ENCODE measurements at places on chromosomes 7 and 10. TPM values are rescaled to one million over a fixed set of nuclear protein-coding genes. Genes with fewer than 3 reads are reported as not detected.

Gene SEMA3D
- not detected for total RNA-seq

Gene SLC25A13
- 11.3 TPM for total RNA-seq

Gene GPC2
- total RNA-seq, result 5.3 TPM

Gene NACAD
- 0.21 TPM for total RNA-seq

Gene CCDC172
- not detected for total RNA-seq

Gene KAT6B
- 20.9 TPM for total RNA-seq

Gene PRPS1L1
- not detected for total RNA-seq

Gene NEUROG3
- total RNA-seq, result 0.21 TPM

DNA sequence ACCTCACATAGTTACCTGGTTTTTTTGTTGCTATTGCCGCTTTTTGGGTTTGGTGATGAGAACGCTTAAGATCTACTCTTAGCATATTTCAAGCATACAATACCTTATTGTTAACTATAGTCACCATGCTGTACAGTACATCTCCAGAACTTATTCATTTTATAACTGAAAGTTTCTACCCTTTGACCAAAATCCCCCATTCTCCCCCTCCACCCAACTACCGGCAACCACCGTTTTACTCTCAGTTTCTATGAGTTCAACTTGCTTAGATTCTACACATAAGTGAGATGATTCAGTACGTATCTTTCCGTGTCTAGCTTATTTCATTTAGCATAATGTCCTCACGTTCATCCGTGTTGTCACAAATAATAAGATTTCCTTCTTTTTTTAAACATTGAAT is 86.7 kb upstream of the IL6 start:
- peaks cover 22% of the 10 kb centered on the region for H3K4me1 ChIP-seq
- peaks cover 31% of the 10 kb centered on the region for H3K27me3 ChIP-seq
- H3K36me3 ChIP-seq, result peaks cover 4% of the 10 kb centered on the region
- no peak overlapping the region for H3K27ac ChIP-seq
- H3K4me3 ChIP-seq, result no peak overlapping the region

DNA sequence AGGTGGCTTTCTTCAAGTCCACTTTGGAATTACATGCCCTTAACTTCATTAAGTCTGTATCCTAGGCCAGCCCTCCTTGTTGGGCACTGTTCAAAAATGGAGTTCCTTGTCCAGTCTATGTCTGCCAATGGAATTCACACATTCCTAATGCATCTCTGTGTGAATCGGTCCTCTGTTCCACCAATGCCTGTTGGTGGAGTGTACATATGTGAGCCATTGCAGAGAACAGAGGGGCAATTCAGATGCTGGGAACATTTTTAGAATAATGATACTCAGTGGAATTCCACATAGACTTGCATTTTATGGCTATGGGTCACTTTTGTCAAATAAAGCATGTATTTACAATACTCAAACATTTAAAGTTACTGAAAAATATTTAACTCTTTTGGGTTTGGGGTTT is 108.3 kb downstream of the COL28A1 start:
- peaks cover 6% of the 10 kb centered on the region for H3K4me1 ChIP-seq
- H3K27me3 ChIP-seq, result peaks cover 4% of the 10 kb centered on the region
- DNase-seq, result no peak
- H3K27ac ChIP-seq, result no peak overlapping the region
- H3K4me3 ChIP-seq, result no peak overlapping the region

DNA sequence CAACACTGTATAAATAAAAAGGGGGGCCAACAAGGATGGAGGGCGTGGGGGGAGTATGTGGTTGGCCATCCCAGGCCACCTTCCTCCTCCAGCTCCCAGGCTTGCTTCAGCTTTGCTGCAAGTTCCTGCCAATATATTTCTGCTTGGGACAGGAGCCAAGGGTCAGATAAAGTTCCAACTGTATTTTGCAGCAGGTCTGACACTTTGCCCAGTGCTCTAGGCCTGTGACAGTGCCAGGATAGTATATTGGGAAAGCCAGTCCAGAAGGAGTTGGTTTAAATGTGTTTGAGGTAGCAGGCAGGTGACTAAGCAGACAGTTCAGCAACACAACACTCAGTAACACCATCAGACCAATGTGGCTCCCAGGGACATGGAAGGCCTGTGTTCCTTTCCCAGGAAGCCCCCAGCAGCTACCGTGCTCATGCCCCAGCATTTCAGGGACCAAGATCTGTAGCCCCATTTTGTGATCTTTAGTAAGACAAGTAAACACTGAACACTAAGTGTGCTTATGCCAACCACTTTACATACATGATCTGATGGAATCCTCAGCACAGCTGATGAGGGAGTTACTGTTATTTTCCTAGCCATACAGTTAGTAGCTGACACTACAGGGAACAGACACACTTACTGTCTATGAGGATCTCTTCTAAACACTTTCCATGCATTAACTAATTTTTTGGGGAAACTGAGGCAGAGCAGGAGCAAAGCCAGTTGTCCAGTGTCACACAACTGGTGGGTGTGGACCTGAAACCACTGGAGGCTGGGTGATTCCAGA is 38.9 kb downstream of the DNAJB12 start:
- DNase-seq, result no peak
- H3K4me3 ChIP-seq, result no peak overlapping the region
- peak overlapping the region; percentile 92 for H3K27ac ChIP-seq
- peaks cover 6% of the 10 kb centered on the region for H3K36me3 ChIP-seq
- H3K27me3 ChIP-seq, result no peaks in the 10 kb centered on the region
- peaks cover 66% of the 10 kb centered on the region for H3K4me1 ChIP-seq

DNA sequence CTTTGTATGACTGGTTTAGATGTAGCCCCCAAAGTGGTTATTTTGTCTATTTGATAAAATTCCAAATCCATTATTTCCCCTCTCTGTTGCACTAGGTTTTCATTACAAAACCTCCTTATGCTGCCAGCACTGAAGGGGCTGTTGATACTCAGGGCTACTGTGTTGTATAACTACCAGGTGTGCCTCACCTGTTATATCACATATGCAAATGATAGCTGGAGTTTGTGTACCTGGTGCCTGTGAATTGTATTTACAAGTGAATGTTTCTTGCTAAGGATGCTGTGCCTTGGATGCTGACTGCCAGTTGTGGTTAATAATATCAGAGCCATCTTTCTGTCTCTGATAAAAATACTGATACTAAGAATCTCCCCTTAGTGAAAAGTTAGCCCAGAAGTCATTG is 84.8 kb upstream of the CCDC6 start:
- H3K27ac ChIP-seq, result no peak overlapping the region
- H3K4me3 ChIP-seq, result no peak overlapping the region
- H3K4me1 ChIP-seq, result peaks cover 6% of the 10 kb centered on the region
- H3K36me3 ChIP-seq, result no peaks in the 10 kb centered on the region
- H3K27me3 ChIP-seq, result peaks cover 19% of the 10 kb centered on the region
- no peak for DNase-seq

GRCh38 chr7:77651575-77652162 is 44.6 kb upstream of the RSBN1L start:
- H3K27ac ChIP-seq, result no peak overlapping the region
- no peaks in the 10 kb centered on the region for H3K27me3 ChIP-seq
- no peaks in the 10 kb centered on the region for H3K36me3 ChIP-seq
- DNase-seq, result peak; percentile 41
- no peak overlapping the region for H3K4me3 ChIP-seq
- H3K4me1 ChIP-seq, result no peaks in the 10 kb centered on the region

DNA sequence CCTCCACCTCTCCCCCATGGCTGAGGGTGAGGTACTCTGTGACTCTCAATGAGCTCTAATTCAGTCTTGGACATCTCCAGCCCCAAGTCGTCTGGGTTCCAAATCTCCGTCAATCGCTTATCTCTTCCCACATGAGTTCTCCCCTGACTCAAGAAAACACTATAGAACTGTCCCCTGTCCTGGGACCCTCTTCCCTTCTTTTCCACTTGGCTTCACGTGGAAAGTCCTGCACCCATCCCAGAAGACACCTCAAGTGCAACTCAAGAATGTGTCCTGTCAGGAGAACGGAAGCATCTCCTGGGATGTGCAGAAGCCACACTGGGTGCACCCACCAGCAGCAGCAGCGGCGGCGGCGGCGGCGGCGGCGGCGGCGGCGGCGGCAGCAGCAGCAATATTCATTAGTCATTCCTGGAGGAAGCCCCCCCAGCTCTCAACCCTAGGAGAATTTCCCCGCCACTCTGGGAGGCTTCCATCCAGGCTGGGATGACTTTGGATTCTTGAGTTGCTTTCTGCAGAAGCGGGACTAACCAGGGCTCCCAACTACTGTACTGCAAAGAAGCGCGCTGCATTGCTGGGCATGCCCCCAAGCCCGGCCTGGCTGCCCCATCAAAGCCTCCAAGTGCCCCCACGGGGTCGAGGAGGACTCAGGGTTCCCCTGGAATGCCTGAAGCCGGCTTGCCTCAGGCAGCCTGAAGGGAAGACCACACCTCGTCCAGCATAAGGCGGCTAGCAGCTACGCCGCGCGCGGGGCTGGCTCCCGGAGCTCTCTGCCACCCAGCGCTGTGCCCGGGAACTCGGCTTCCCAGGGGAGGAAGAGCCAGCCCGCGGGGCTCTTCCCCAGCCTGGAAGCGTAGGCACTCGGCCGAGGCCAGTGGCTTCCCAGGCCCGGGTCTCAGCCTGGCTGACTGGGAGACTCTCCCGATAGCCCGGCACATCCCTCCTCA is 1.0 kb downstream of the CRTAC1 start:
- no peak overlapping the region for H3K4me3 ChIP-seq
- no peak for DNase-seq
- no peaks in the 10 kb centered on the region for H3K36me3 ChIP-seq
- H3K27ac ChIP-seq, result no peak overlapping the region
- H3K4me1 ChIP-seq, result peaks cover 3% of the 10 kb centered on the region

DNA sequence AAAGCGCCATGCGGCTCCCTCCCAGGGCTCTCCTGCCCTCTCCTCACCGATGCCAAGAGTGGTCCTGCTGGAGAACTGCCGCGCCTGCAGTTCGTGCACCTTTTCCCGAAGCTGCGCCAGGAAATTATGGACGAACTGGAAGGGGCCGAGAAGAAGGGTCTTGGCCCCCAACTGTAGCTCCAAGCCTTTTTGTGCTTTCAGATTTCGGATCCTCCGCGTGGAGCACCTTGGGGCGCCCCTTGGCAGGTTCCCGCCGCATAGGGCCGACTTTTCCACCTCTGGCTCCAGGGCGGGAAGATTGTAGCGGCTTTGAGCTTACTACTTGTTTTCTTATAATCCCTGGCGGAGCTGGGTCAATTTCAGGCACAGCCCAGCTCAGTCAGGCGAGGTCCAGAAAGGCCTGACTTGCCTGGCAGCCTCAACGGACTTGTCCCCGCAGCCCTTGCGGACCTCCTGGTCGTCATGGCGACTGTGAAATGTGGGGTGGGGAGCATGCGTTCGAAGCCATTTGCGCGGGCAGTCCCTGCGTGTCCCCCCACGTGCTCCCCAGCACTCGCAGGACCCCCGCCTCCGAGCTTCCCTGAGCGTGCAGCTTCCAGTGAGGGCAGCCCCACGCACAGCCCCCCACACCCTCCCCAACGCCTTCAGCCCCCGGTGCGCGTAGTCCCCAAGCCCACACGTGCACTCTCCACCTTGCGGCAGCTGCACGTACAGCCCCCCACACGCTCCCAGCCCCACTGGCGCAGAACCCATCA is 129.9 kb downstream of the KBTBD2 start:
- H3K4me1 ChIP-seq, result peaks cover 9% of the 10 kb centered on the region
- no peaks in the 10 kb centered on the region for H3K36me3 ChIP-seq
- H3K4me3 ChIP-seq, result no peak overlapping the region

GRCh38 chr10:100827819-100828737 is 82.7 kb downstream of the PAX2 start:
- H3K27ac ChIP-seq, result no peak overlapping the region
- DNase-seq, result peak; percentile 62
- H3K4me1 ChIP-seq, result peaks cover 24% of the 10 kb centered on the region
- peaks cover 66% of the 10 kb centered on the region for H3K27me3 ChIP-seq
- peaks cover 2% of the 10 kb centered on the region for H3K36me3 ChIP-seq
- peak overlapping the region; percentile 70 for H3K4me3 ChIP-seq

GRCh38 chr10:89476150-89476549 is 59.2 kb downstream of the SLC16A12 start:
- H3K4me3 ChIP-seq, result no peak overlapping the region
- H3K27me3 ChIP-seq, result peaks cover 7% of the 10 kb centered on the region
- DNase-seq, result no peak
- H3K36me3 ChIP-seq, result no peaks in the 10 kb centered on the region
- no peaks in the 10 kb centered on the region for H3K4me1 ChIP-seq

DNA sequence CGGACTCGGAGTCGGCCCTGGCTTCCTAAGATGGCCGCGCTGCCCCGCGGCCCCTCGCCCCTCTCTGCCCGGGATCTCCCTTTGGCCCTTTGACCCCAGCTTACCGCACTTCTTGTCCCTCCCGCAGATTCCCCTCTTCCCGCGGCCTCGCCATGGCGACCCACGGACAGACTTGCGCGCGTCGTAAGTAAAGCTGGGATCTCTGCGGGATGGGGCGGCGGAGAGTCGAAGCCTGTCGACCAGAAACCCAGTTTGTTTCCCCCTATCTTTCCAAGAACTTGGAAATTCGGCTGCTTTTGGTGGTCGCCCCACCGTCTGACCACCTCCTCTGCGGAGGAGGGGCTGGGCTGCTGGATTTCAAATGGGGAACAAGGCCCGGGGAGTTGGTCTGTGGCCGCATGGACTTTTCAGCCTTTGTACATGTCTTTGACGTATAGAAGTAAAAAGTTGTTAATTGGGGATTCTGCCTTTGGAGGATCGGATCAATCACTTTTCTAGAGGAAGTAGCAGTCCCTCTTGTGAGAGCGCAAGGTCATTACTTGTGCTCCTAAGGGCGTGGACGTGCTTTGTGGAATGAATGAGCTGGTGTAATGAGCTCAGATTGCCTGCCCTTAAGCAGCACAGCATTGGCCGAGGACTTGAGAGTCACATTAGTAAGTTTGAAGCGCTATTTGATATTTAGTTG is 553 bp downstream of the VDAC2 start:
- peak; percentile 68 for DNase-seq
- H3K4me3 ChIP-seq, result peak overlapping the region; percentile 89
- peak overlapping the region; percentile 98 for H3K27ac ChIP-seq
- H3K27me3 ChIP-seq, result no peaks in the 10 kb centered on the region

GRCh38 chr10:24237801-24238395 is 29.0 kb downstream of the KIAA1217 start:
- no peak for DNase-seq
- H3K4me1 ChIP-seq, result no peaks in the 10 kb centered on the region
- H3K27me3 ChIP-seq, result peaks cover 23% of the 10 kb centered on the region
- H3K27ac ChIP-seq, result no peak overlapping the region

- no peaks in the 10 kb centered on the region for H3K27me3 ChIP-seq
- H3K27ac ChIP-seq, result no peak overlapping the region
- H3K4me1 ChIP-seq, result no peaks in the 10 kb centered on the region
- no peak overlapping the region for H3K4me3 ChIP-seq
- no peaks in the 10 kb centered on the region for H3K36me3 ChIP-seq
These were observed 65.6 kb downstream of the TWIST1 start for GRCh38 chr7:19051767-19052375.

DNA sequence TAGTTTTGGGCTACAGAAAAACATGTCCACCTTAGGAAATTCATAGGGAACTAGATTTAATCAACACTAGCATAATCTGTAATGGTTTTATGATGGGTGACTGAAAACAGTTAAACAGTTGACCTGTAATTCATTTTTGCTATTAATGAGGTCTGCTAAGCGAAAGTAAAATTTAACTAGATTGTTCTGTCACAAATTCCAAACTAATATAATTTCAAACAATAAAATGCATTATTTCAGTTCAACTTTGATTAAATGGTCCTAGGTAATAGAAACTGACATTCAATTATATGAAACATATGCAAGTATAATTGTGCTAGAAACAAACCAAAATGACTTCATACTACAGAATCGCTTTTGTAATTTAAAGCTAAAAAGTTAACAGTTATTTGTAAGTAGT is 6.9 kb downstream of the NOC3L start:
- peaks cover 60% of the 10 kb centered on the region for H3K36me3 ChIP-seq
- peaks cover 27% of the 10 kb centered on the region for H3K4me1 ChIP-seq
- no peak overlapping the region for H3K27ac ChIP-seq
- no peaks in the 10 kb centered on the region for H3K27me3 ChIP-seq

- H3K27ac ChIP-seq, result no peak overlapping the region
- no peak overlapping the region for H3K4me3 ChIP-seq
- H3K4me1 ChIP-seq, result no peaks in the 10 kb centered on the region
- peaks cover 5% of the 10 kb centered on the region for H3K27me3 ChIP-seq
These were observed 186.8 kb upstream of the NEBL start for GRCh38 chr10:21083861-21084260.

All from activated CD4-positive, alpha-beta T cell treated with anti-CD3 and anti-CD28 coated beads for 36 hours (primary cell).